Activated naive CD8-positive, alpha-beta T cell treated with anti-CD3 and anti-CD28 coated beads for 36 hours (primary cell): ENCODE measurements at places on chromosomes 2 and 18. TPM values are rescaled to one million over a fixed set of nuclear protein-coding genes. Genes with fewer than 3 reads are reported as not detected.

GRCh38 chr2:44623622-44624351 lies 262.0 kb downstream of the CAMKMT start:
- no peaks in the 10 kb centered on the region for H3K27me3 ChIP-seq
- no peak overlapping the region for H3K4me3 ChIP-seq
- H3K27ac ChIP-seq, result no peak overlapping the region

- H3K27ac ChIP-seq, result no peak overlapping the region
- no peaks in the 10 kb centered on the region for H3K27me3 ChIP-seq
- H3K4me3 ChIP-seq, result no peak overlapping the region
These were observed 13.4 kb downstream of the CAPN14 start for GRCh38 chr2:31203916-31204315.

GRCh38 chr2:66515743-66516142 lies 80.8 kb downstream of the MEIS1 start:
- no peaks in the 10 kb centered on the region for H3K4me1 ChIP-seq
- H3K4me3 ChIP-seq, result no peak overlapping the region
- H3K27me3 ChIP-seq, result no peaks in the 10 kb centered on the region
- no peak for DNase-seq
- no peaks in the 10 kb centered on the region for H3K36me3 ChIP-seq

DNA sequence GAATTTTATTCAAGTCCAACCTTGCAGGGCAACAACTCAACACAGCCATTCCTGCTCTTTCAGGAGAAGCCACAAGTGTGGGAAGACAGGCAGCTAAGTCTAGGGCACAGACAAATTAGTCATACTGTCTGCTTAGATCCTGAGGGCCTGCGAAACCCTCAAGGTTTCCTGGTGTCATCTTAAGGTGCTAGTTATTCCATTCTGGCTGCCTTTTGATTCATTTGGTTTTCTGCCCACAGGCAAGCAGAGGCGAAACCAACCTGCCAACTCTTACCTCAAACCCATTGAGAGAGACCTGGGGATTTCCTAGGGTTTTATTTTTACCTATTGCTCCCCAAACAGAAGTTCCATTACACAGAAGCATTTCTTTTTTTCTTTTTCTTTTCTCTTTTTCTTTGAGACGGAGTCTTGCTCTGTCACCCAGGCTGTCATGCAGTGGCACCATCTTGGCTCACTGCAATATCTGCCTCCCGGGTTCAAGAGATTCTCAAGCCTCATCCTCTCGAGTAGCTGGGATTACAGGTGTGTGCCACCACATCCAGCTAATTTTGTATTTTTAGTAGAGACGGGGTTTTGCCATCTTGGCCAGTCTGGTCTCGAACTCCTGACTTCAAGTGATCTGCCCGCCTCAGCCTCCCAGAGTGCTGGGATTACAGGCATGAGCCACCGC lies 23.7 kb upstream of the SCYGR1 start:
- H3K4me1 ChIP-seq, result peaks cover 68% of the 10 kb centered on the region
- H3K36me3 ChIP-seq, result peaks cover 8% of the 10 kb centered on the region
- H3K27ac ChIP-seq, result peak overlapping the region; percentile 93
- H3K4me3 ChIP-seq, result peak overlapping the region; percentile 27
- DNase-seq, result peak; percentile 75

Gene SRD5A2
- not detected for total RNA-seq

Gene RNF149
- 38.7 TPM for total RNA-seq

Gene ERBB4
- total RNA-seq, result not detected

Gene OSBPL6
- total RNA-seq, result 3.1 TPM

Gene GPR39
- not detected for total RNA-seq

Gene ACTR1B
- 85.4 TPM for total RNA-seq

Gene FOSL2
- total RNA-seq, result 39.4 TPM
